ENCODE measurements at places on chromosomes 13 and 19. TPM values are rescaled to one million over a fixed set of nuclear protein-coding genes. Genes with fewer than 3 reads are reported as not detected.

SYCN gene
- total RNA-seq, result not detected

KCNJ14 gene
- total RNA-seq, result 0.59 TPM

PEPD gene
- 49.3 TPM for total RNA-seq

CYP2A6 gene
- total RNA-seq, result not detected

TNFSF13B gene
- 1.2 TPM for total RNA-seq

ZNF563 gene
- 2.0 TPM for total RNA-seq

C13orf42 gene
- total RNA-seq, result not detected

S1PR2 gene
- 56.1 TPM for total RNA-seq

CPAMD8 gene
- total RNA-seq, result 0.73 TPM

PCSK4 gene
- total RNA-seq, result 1.8 TPM

Data from subcutaneous preadipocyte (primary cell).